ENCODE measurements at places on chromosomes 5 and 9. TPM values are rescaled to one million over a fixed set of nuclear protein-coding genes. Genes with fewer than 3 reads are reported as not detected.

- DNase-seq = no peak
Observed at GRCh38 chr5:1930880-1931603, 48.3 kb upstream of the IRX4 start.

DNA sequence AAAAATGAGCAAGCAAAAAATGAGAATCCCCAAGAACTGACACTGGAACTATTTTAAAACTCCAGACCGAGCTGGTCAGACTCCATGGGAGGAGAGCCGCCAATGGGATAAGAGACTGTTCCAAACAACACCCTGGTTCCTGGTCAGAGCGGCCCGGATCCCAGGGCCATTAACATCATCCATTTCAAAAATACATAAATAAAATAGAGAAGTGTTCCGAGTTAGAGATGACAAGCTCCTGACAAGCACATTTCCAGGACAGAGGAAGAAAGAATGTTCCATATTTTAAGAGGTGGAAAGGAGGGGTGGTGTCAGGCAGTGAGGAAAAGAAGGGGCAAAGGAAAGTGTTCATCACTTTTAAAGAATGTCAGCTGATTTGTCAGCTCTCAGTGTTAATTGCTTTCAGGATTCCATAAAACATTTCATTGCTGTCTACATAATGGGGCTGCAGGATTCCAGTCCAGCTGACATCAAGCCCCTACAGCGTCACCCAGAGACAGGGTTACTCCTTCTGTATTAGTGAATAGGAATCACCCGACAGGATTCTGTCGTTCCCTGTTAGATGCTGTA lies 202.5 kb upstream of the TRIM32 start:
- no peak for DNase-seq

DNA sequence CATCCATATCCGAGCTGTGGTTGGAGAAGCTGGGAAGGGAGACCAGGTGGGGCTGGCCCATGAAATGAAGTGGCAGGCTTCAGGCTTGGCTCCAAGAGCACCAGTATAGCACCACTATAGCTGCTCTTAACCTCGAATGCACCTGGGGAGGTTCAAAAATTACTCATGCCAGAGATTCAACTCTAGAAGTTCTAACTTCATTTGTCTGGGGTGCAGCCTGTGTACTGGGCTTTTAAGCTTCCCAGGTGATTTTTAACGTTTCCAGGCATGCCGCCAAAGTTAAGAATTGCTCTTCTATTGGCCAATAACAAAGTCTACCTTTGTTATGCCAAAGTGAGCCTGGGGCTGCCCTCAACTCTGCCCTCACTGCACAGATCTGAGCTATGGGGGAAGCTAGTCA lies 458 bp downstream of the PRSS3 start:
- DNase-seq = no peak

DNA sequence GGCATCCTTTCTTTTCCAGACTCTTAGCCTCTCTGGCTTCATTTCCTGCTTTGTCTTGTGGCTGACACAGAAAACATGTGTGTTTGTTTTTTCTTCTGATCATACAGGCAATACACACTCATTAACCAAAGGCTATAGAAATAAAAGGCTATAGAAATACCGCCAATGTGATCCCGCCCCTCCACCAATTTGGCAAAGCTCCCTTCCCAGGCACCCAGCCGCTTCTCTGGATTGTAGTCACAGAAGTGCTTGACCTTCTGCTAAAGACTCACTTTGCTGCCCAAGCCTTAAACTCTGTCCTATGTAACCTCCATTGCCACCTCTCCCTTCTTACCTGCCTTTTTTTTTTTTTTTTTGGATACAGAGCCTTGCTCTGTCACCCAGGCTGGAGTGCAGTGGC lies 5.3 kb downstream of the TXNDC15 start:
- peak; percentile 26 for DNase-seq

GRCh38 chr9:7762600-7762999 lies 37.0 kb downstream of the DMAC1 start:
- DNase-seq = no peak

PTPDC1 gene
- total RNA-seq = 6.5 TPM

IL17B gene
- 1.1 TPM for total RNA-seq

Data from left colon (tissue), 2 donors.